HT-29 (cell line): ENCODE measurements at places on chromosomes 5 and 9.

DNA sequence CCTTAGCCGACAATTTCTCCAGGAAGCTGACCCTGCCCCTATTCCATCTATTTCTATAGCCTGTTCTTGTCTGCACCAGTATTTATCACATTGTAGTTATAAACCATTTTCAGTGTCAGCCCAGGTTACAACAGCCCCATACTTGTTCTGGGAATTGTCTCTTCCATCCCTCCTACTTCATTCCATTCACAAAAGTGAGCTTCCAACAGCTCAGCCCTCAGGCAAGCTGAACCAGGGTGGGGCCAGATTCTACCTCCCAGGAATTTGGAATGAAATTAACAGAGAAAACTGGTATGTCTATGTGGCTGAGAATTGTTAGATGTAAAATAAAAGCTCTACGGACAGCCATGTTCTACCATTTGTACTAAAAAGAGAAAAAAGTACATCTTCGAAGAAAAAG is 36.1 kb downstream of the STRBP start:
- no peak for DNase-seq

GRCh38 chr5:78792345-78793055 is 143.9 kb upstream of the LHFPL2 start:
- DNase-seq, result no peak

GRCh38 chr5:9699681-9700080 is 69.5 kb upstream of the TAS2R1 start:
- DNase-seq, result no peak

DNA sequence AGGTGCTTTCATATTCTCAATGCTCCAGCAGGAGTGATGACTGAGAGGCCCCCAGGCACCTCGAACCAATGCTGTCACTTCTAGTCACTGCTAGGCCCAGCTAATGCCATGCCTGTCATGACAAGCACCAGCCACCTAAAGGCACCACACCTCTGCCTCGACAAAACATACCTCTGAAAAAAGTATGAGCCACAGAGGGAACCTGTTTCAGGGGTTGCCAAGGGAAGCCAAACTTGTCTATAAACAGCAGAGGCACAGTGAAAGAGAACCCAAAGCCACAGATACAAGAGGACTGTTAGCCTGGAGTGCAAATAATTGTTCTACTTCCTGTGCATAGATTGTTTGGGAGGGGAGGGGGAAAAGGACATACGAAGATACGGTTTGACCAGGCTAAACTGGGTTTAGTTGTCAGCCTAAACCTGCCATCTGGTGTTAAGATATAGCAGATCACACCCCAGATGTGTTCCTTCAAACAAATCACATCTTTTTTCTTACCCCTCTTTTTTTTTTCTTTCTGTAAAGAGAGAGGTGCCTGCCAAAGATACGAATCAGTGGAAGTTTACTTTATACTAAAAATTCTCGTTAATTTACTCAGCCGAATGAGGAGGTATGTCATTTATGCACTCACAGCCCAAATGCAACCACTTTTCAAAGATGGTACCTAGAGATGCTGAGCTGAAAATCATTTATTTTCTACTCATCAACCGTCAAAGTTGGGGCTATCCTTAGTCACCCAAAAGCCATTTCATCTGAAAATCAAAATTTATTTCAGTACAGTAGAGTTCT is 45.7 kb downstream of the BNC2 start:
- DNase-seq, result no peak

GRCh38 chr9:37079370-37080164 is 40.8 kb upstream of the ZCCHC7 start:
- DNase-seq, result peak; percentile 93

DNA sequence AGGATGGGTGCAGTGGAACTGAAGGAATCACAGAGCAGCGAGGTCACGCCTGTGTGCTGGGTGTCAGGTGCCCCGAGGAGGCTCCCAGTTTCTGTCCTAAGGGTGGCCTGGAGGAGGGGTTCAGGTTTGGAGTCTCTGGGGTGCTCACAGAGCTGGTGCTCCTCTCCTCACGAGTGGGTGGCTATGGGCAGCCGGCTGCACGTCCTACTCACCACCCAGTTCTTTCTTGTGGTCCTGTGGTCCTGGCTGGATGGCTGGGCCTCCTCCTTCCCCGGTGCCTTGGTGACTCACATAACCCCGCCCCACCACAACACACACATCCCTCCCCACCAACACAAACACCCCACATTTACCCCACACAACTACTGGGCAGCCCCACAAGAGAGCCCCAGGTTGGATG is 9.9 kb upstream of the PTGS1 start:
- DNase-seq, result no peak

GRCh38 chr5:14167211-14167845 is 24.2 kb downstream of the TRIO start:
- no peak for DNase-seq

DNA sequence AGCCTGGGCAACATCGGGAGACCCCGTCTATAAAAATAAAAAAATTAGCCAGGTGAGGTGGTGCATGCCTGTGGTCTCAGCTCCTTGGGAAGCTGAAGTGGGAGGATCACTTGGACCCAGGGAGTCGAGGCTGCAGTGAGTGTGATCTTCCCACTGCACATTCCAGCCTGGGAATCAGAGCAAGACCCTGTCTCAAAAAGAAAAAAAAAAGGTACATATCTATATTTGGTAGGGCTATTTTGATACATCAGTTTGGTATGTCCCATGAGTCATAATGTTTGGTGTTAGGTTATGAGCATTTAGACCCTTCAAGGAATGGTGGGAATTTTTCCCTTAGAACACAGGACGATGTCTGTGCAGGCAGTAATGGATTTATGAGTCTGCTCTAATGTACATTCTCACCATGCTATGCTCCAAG is 55.3 kb upstream of the POU4F3 start:
- DNase-seq, result peak; percentile 10

DNA sequence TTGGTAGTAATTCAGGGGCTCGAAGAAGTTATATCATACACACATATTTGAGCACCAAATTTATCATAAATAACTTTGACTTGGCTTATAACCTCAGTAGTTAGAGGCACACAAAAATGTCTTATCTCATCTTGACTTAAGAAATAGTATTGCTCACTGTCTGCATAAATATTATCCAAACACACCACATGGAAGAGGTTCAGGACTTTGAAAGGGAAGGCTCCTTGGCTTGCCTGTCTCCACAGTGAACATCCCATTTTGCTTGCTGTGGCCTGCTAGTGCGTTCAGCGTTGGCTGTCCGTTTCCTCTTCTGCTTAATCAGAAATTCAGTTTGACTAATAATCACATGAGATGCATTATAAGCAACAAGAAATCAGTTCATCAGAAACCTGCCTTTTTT is 13.9 kb downstream of the GRXCR2 start:
- no peak for DNase-seq

- DNase-seq, result no peak
Observed at GRCh38 chr9:89654025-89654662, 49.3 kb downstream of the GADD45G start.

DNA sequence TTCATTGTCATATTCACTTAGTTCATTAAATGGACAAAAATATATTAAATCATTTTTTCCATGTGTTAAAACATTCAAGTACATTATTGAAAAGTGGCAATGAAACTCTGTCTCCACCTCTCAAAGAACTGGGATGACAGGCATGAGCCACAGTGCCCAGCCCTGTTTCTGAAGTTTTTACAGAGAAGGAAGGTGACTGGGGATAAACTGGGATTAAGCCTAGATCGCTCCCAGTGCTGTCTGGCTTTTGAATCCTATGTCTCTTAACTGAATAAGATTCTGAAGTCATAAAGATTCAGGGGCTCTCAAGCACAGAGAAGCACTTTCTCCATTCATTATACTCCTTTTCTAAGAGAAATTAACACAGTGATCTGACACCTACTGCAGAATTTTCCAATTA is 88.3 kb downstream of the SLC38A9 start:
- DNase-seq, result no peak

- DNase-seq, result no peak
Observed at GRCh38 chr5:3429962-3430361, 165.7 kb upstream of the IRX1 start.

- no peak for DNase-seq
Observed at GRCh38 chr9:86795823-86796553, 151.3 kb downstream of the GAS1 start.

GRCh38 chr9:125544988-125545651 is 161.9 kb downstream of the MAPKAP1 start:
- DNase-seq, result no peak

GRCh38 chr5:109865637-109866036 is 175.9 kb downstream of the MAN2A1 start:
- no peak for DNase-seq

GRCh38 chr5:90017239-90017638 is 392.3 kb downstream of the CETN3 start:
- DNase-seq, result no peak

- DNase-seq, result no peak
Observed at GRCh38 chr5:68248896-68249295, 33.3 kb downstream of the PIK3R1 start.

GRCh38 chr5:7541898-7542297 is 146.0 kb downstream of the ADCY2 start:
- DNase-seq, result no peak

GRCh38 chr9:82247318-82247717 is 258.7 kb downstream of the SPATA31D1 start:
- no peak for DNase-seq

- no peak for DNase-seq
Observed at GRCh38 chr9:36424289-36425055, 24.4 kb upstream of the RNF38 start.

- DNase-seq, result no peak
Observed at GRCh38 chr5:2761921-2762488, 10.5 kb upstream of the IRX2 start.

DNA sequence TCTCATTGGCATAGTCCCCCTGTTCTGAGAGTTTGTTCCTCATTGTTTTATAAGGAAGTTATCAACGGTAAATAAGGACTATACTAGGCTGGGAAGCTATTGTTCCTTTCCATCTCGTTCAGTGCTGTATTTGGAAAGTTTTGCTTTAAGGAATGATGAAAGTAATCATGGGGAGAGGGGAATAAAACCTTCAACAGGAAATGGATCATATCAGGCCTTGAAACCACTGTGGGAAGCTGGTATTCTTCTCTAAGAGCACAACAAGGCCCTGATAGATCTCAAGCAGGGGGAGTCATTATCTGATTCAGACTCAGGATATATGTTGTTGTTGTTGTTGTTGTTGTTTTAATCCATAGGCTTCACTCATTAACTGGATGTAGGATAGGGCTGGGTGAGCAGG is 474.5 kb downstream of the ENC1 start:
- DNase-seq, result no peak

DNA sequence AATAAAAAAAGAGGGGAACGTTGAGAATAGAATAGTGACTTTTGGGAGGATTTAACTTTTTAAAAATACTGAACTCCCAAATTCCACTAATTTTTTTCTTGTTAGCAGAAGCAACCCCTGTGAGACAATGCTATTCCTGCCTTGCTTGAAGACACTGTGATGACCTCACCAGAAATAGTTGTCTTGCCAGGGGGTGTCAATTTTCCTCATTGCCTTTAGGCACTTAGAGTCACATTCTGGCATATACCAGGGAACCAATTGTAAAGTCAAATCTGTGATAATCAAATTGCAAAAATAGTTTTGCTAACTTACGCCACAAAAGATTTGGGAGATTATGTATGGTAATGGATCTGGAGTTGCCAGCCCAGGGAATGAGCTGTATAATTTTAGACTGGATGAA is 42.8 kb upstream of the RPS23 start:
- no peak for DNase-seq

DNA sequence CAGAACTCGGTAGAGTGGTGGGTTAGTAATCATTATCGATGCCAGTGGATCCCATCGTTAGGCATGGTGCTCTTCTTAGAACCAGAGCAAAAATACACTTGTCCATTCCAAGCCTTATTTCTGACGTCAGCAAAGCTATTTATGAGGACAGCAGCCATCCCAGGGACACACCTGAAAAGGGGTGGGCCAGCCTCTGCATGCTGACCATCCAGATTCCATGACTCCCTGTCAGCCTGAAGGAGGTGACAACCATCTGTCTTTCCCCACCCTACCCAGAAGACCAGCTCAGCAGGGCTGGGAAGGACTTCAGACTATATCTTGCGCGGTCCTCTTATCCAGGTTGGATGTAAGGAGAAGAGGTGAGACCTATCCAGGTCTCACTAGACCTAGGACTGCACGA is 5.7 kb upstream of the NIPAL4 start:
- DNase-seq, result no peak

- DNase-seq, result no peak
Observed at GRCh38 chr5:167840527-167841130, 450.8 kb upstream of the WWC1 start.

DNA sequence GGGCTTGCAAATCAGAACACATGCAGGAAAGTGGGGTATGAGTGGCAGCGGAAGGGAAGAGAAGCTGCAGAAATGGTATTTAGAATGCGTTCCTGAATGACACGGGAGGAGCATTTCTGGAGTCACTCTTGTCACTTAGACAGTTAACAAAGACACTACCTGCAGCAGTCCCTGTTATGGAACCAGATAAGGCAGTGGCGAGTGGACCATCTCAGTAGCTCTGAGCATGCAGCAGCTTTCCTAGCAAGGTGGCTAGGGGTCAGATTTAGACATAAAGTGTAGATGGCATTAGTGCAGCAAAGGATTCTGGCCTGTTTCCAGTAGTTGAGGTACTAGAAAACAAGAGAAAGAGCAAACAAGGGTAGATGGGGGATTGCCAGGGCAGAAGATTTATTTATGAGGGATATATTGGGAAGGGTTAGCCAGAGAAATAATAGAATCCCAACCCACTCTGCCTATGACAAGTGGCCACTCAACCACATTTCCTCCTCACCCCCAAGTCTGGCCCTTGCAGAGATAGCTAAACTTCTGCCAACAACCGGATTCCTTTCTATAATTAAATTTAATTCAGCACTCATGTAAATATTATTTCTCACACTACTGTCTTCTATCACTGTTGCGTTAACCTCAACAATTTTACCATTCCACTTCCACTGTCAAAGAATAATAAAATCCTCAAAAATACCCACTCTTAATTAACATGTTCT is 201.6 kb downstream of the DCP2 start:
- no peak for DNase-seq

DNA sequence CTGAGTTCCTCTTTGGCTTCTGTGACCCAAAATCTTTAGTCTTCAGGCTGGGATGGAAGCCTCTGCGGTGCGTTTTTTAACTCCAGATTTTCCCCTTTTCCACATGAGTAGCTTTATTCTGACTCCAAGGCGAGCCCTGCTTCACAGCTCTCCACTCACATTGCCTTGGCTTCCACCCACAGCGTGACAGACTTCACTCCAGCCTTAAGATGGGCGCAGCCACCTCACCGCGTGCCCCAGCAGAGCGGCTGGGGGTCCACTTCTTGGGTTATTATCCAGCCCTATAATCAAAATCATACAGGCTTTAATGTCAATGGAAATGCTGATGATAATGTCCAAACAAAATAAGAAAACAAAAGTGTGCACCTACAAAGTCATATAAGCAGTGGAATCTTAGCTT is 1.2 kb downstream of the EXOC3 start:
- DNase-seq, result no peak

DNA sequence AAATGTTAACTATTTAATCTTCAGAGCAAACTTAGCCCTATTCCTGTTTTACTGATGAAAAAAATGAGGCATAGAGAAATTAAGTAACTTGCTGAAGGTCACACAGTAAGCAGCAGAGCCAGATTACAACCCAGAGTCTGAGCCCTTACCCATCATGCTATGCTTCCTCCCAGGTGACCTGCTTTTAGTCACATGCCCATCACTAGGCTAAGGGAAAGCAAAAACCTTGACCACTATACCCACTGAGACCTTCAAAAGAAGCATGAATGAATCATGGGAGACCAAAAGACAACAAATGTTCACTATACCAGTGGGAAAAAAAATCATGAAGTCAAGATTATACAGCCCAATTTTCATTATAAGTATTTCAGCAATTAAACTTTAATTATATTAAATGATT is 5.3 kb upstream of the HAUS6 start:
- DNase-seq, result no peak

- no peak for DNase-seq
Observed at GRCh38 chr5:174073122-174073660, 27.7 kb downstream of the NSG2 start.
